Tongue (tissue), 3 donors: ENCODE measurements at places on chromosomes 16 and 17.
A peak's percentile ranks its signal among the peaks of the same experiment; 100 is the strongest.

DNA sequence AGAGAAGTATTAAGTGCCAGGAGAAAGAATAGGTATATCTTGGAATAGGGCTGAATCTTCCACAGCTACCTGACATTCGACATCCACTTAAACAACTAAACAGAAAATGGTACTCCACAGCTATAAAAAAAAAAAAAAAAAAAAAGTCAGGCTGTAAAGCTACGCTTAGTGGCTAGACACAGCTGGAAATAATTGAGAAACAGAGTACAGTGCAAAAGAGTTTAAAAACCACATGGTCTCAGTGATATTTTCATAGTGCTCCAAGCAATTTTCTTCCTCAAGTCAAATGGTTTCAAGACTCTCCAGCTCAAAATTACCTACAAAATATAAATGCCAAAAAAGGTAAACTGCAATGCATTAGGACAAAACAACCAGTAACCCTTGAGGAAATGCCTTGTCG is 607.1 kb downstream of the KCNJ2 start:
- DNase-seq: peak; percentile 26

DNA sequence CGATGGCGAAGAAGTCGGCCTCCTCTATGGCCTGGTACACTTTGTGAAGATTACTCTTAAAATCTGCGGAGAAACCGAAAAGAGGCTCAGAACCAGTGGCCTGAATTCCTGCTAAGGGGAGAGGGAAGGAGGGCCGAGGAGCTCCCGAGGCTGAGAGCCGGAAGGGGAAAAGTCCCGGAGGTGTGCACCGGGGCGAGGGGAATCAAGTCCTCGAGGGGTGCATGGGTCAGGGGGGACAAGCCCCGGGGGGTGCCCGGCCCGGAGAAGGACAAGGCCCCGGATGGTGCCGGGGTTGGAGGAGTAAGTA is 495 bp downstream of the PARN start:
- DNase-seq: no peak

GRCh38 chr16:30979170-30980022 is 5.6 kb upstream of the HSD3B7 start:
- DNase-seq: no peak

GRCh38 chr16:20676268-20676825 is 21.1 kb downstream of the ACSM1 start:
- DNase-seq: no peak

DNA sequence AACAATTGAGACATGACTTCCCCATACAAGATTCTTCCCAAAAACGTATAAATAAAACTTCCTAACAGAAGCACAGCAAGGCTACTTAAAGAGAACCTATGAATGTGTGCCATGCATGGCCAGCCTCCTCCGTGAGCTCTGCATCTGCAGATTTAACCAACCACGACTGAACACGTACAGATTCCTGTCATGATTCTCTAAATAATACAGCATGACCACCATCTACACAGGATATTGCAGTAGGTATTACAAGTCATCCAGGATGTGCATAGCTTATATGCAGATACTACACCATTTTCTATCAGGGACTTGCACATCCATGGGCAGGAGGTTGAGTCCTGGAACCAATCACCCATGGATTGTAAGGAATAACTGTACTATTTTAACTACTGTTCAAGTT is 1.4 kb upstream of the QRICH2 start:
- no peak for DNase-seq

DNA sequence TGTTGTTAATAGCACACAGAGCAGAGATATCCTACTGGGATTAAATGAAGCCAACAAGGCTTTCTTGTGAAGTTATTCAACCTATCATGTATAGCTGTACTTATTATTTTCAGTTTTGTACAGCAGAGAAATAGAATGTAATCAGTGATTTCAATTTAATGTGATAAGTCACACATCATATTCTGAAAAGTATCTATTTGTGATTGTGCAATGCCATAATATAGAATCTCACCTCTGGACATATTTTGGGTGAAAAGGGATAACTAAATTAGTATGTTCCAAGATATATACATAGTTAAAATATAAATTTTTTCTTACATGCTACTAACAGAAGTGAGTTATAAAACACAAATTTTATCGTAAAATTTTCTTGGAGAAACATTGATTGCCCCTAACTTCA is 544.3 kb upstream of the KIF2B start:
- DNase-seq: no peak

- no peak for DNase-seq
Observed at GRCh38 chr16:75565640-75566039, 539 bp upstream of the GABARAPL2 start.

DNA sequence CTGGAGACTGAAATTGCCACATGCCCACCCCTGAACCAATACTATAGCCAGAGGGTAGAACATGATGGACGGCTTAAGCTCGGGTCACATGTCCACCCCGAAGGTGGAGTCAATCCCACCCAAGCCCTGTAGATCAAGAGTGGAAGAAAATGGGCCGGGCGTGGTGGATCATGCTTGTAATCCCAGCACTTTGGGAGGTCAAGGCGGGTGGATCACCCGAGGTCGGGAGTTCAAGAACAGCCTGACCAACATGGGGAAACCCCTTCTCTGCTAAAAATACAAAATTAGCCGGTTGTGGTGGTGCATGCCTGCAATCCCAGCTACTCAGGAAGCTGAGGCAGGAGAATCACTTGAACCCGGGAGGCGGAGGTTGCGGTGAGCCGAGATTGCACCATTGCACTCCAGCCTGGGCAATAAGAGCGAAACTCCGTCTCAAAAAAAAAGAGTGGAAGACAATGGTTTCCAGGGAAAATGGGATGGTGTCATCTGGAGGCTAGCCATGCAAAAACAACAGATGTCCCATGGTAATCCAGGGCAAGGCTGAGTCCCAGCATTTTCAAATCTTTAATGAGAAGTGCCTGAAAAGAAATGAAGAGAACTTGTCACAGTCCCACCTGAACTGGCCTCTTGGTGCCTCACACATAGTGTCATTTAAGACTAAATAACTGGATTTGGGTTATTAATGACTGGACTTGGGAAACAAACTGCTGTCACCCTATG is 30.1 kb downstream of the CD300LF start:
- no peak for DNase-seq
